ENCODE measurements at places on chromosomes 5 and 9.
A peak's percentile ranks its signal among the peaks of the same experiment; 100 is the strongest.

- DNase-seq: peak; percentile 20
Measured at GRCh38 chr5:435961-436640, 6.9 kb upstream of the EXOC3 start.

GRCh38 chr5:40223884-40224402 is 455.8 kb upstream of the PTGER4 start:
- DNase-seq: no peak

- no peak for DNase-seq
Measured at GRCh38 chr5:150960791-150961396, 56.1 kb upstream of the ZNF300 start.

- DNase-seq: no peak
Measured at GRCh38 chr5:95883185-95884016, 60.9 kb upstream of the GLRX start.

DNA sequence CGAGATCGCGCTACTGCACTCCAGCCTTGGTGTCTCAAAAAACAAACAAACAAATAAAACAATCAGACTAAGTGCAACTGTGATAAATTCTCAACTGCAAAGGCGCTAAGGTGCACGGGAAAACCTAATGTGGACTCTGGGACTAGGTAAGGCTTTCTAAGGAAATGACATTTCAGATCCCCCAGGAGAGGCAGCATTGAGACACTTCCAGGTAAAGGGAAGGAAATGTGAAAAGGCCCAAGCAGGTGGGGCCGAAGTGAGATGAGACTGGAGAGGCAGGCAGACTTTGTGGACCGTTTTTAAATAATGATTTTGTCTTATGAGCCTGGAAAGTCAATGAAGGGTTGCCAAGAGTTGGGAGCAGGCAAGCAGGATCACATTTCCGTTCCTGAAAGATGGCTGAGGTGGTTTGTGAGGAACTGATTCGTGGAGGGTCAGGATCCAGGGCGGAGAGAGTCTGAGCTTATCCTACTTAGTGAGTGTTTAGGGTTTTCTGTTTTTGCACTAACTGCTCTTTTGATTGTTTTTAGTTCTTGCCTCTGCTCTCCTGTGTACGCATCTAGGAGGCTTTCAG is 2.0 kb upstream of the APBA1 start:
- DNase-seq: no peak

DNA sequence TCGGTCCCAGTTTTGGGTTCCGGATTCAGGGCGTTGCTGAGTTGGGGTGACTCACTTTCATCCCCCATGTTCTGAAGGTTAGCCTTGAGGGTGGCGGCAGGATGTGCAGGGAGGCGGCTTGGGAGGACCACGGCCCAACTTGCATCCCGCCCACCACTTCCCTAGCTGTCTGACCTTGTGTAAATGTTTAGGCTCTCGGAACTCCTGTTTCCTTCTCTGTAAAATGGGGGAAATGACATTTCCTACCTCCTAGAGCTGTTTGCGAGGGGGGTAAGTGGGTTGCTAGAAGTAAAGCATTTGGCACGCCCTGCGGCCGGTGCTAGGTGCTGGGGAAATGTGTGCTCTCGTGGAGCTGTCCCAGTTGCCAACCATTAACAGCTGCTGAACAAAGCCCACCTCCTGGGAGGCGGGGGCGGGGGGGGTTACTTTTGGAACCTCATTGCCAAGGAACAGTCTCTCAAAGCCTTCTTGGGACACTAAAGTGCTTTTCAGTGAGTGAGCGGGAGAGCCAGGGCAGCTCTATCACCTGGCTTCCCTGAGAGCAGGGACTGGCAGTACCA is 27.5 kb downstream of the PTGES2 start:
- DNase-seq: no peak

DNA sequence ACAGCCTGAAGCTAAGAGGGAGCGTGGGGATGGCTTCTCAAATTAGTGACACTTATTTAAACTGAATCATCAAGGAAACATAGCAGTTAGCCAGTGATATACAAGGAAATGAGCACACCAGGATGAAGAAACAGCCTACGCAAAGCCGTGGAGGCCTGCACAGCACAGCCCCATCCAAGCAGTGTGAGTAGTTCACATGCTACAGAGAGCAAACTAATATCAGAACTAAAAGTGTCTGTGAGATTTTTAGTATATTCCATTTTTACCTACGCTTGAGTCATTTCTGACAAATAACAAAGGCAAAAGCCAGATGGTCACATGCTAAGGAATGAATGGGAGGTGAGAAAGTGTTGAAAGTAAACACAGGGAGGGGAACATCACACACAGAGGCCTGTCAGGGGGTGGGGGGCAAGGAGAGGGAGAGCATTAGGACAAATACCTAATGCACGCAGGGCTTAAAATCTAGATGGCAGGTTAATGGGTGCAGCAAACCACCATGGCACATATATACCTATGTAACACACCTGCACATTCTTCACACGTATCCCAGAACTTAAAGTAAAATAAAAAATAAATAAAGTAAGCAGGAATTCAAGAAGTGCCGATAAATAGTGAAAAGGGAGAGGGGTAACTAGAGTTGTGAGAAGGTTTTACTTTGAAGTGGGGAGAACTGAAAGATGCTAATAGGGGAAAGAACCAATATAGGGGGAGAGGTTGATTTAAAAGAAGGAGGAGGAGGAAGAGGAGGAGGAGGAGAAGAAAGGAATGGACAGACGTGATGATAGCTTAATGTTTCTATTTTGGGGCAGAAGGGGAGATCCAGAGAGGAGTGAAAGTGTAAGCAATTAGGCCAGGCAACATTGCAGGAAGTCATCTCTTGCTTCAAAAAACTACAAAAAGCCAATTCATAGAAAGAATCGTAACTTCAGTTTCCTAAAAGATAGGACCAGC is 100.9 kb upstream of the PTGER4 start:
- DNase-seq: no peak

DNA sequence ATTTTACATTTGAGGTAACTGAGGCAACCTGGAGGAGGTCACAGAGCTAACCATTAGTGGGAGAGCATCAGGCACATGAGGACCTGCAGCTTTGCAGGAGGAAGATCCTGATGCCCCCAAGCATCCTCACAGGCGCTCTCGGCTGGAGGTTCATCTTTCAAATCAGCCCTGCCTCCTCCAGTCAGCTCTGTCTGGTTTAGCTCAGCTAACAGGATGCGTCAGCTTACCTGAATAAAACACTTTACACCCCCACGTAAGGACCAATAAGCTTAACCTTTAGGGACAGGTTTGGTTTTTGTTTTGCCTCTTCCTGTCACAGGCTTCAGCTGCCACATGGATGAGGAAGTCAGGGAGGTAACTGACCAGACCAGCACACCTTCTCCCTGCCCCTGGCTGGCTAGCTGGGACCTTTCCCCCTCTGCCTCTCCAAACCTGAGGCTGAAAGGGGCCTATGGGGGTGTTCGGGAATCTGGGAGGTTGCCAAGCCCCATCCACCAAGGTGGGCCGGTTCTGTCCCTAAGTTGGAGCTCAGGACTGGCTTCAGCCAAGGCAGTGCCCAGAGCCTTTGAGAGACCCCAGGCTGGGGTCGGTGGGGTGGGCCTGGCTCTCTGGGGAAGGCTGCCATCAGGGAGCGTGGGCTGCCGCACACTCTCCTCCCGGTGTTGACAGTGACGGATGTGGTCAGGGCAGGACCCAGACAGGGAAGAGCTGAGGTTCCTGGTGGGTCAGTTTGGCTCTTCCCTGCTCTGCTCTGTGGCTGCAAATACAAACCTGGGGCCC is 20.0 kb upstream of the FCN1 start:
- no peak for DNase-seq

GRCh38 chr5:149803641-149804468 is 73.7 kb downstream of the PPARGC1B start:
- DNase-seq: peak; percentile 60

- no peak for DNase-seq
Measured at GRCh38 chr5:157613385-157614245, 38.0 kb upstream of the ADAM19 start.

- DNase-seq: no peak
Measured at GRCh38 chr9:108687006-108687987, 168.5 kb downstream of the ACTL7B start.

DNA sequence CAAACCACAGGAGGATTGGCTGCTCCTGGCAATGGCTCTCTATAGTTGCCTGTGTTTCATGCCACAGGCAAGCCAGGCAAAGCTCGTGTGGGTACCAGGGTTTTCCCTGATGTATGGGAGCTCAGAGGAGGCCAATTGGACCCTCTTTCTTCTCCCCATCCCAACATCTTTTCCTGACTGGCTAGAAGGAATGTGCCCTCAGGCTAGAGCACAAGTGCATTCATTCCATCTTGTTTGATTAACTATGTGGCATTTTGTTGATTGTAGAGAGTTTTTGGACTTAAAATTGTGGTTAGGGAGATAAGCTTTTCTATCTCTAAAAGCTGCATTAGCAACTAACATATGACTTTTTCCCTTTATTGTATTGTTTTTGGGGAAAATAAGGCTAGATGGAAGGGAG is 561.3 kb downstream of the PSAT1 start:
- no peak for DNase-seq

- DNase-seq: no peak
Measured at GRCh38 chr5:81909677-81910076, 62.1 kb upstream of the ATG10 start.

GRCh38 chr5:179595916-179596315 is 27.6 kb downstream of the HNRNPH1 start:
- DNase-seq: no peak

GRCh38 chr5:77707791-77708190 is 68.3 kb downstream of the TBCA start:
- no peak for DNase-seq

DNA sequence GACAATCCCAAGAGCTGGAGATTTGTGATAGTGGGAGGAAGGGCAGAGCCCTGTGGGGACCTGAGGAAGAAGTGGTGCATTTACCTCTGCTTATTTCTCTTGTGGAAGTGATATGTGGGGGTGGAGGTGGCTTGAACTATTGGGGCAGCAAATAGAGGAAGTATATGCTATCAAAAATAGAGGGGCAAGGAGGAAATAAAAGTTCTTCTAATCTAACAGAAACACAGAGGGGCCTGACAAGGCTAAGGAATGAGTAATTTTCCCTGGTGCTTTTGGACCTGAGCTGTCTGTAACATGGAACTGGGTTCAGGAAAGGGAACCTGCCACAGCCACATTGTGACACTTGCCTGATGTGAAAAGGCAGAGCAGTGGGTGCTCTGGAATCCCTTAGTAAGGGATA is 378.6 kb upstream of the KLF4 start:
- no peak for DNase-seq

DNA sequence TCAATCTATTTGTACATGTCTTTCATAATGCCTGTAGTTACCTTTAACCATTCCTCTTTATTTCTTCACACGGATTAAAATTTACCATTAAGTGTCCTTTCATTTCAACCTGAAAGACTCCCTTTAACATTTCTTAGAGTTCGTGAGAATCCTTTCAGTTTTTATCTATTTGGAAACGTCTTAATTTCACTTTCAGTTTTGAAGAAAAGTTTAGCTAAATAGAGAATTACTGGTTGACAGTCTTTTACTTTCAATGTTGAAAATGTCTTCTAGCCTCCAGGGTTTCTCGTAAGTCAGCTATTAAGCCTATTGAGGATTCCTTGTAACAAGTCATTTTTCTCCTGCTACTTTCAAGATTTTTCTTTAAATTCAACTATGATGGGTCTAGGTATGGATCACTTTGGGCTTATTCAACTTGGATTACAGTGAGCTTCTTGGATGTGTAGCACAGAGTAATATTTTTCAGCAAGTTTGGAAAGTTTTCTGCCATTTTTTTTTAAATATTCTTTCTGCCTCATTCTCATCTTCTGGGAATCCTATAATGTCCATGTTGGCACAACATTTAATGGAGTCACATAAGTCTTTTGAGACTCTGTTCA is 48.5 kb downstream of the RFX3 start:
- DNase-seq: no peak

DNA sequence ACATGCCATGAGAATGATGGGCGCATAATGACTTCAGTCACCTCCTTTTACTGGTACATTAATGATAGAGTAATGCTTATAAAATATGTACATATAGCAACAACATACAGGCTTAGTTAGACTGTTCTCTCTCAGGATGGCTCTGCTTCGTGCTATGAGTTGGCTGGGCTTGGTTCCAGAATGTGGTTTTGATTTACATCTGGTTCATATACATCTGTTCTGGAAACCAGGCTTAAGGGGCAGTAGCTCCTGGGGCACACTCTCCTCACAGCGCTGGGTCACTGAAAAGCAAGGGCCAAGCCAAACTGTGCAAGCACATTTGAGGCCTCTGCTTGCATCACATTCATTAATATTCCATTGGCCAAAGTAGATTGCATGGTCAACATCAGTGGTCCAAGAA is 44.9 kb downstream of the PCSK1 start:
- DNase-seq: no peak

DNA sequence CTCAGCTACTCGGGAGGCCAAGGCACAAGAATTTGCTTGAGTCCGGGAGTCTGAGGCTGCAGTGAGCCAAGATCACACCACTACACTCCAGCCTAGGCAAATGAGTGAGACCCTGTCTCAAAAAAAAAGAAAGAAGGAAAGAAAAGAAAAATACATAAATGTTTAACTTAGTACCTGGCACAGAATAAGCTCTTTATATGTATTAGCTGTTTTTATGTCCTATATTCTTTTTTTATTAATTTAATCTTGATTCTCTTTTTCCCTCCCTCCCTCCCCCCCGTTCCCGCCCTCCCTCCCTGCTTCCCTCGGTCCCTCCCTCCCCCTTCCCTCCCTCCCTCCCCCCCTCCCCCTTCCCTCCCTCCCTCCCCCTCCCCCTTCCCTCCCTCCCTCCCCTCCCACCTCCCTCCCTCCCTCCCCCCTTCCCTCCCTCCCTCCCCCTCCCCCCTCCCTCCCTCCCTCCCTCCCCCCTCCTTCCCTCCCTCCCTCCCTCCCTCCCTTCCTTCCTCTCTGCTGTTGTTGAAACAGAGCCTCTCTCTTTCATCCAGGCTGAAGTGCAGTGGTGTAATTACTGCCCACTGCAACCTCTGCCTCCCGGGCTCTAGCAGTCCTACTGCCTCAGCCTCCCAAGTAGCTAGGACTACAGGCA is 135.8 kb upstream of the GRHPR start:
- DNase-seq: no peak

DNA sequence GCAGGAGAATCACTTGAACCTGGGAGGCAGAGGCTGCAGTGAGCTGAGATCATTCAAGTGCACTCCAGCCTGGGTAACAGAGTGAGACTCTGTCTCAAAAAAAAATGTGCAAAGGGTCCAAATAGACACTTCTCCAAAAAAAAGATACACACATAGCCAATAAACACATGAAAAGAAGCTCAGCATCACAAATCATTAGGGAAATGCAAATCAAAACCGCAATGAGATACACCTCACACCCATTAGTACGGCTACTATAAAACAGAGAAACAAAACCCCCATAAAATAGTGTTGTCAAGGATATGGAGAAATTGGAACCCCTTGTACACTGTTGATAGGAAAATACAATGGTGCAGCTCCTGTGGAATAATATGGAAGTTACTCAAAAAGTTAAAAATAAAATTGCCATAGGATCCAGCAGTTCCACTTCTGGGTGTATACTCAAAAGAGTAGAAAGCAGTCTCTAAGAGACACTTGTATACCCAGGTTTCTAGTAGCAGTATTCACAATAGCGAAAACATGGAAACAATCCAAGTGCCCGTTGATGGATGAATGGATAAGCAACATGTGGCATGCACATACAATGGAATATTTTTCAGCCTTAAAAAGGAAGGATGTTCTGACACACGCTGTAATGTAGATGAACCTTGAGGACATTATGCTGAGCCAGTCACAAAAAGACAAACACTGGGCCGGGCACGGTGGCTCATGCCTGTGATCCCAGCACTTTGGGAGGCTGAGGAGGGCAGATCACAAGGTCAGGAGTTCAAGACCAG is 57.2 kb upstream of the PPARGC1B start:
- no peak for DNase-seq

- no peak for DNase-seq
Measured at GRCh38 chr9:111909444-111909843, 12.8 kb downstream of the UGCG start.

Measured in left ventricle myocardium superior (tissue), 1 donor.